ENCODE measurements at places on chromosomes 5 and 9.

DNA sequence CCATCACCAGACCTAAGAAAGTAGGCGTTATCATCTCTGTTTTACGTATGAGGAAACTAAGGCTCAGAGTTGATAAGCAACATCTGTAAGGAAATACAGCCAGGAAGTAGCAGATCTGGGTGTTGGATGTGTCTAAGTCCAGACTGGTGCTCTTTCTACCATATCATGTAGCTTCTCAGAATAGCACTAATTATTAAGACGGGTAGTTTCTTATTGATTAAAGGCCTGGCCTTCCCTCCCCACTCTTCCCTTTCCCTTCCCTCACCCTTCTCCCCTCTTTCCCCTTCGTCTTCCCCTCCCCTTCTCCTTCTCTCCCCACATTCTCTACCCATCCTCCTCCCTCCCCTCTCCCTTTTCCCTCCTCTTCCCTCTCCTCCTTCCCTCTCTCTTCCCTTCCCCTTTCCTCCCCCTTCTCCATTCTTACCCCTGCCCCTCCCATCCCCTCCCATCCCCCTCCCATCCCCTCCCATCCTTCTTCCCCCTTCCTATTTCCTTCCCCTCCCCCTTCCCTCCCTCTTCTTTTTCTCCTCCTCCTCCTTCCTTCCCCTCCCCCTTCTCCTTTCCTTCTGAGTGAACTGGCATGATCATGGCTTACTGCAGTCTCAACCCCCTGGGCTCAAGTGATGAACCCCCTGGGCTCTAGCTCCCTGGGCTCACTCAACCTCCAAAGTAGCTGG lies 79.4 kb downstream of the SNX24 start:
- DNase-seq: no peak

- no peak for DNase-seq
Measured at GRCh38 chr5:17150531-17150930, 66.9 kb upstream of the BASP1 start.

DNA sequence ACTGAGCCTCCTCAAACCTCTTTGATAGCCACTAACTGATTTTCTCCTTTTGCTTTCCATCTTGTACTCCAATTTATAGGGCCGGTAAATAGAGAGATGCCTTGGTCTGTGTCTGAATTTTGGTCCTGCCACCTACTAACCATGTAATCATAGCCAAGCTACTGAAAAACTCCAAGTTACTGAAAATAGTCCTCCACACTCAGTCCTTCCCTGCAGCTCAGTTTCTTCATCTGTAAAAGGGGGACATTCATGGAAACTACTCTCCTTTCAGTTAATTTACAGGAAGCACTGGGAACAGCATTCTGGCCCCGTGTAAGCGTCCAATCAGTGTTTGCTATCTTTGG lies 30.0 kb upstream of the TGFBR1 start:
- no peak for DNase-seq

DNA sequence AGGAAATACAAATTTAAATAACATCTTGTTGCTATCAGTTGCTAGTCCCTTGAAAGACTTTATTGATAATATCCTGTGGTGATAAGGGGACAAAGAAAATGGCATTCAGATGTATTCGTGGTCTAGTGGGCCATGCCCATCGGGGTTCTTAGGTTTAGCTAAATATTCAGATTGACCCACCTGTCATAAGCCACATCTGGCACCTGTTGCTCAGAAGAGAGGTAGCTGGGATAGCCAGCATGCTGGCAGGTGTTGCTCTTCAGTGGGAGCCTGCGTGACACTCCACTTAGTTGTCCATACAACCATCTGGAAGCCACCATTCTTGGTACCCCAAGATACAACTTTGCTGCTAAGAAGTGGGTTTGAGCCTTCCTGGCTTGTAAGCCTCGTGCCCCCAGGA lies 36.7 kb downstream of the F2RL2 start:
- no peak for DNase-seq

- no peak for DNase-seq
Measured at GRCh38 chr9:121670431-121670830, 19.0 kb downstream of the DAB2IP start.

DNA sequence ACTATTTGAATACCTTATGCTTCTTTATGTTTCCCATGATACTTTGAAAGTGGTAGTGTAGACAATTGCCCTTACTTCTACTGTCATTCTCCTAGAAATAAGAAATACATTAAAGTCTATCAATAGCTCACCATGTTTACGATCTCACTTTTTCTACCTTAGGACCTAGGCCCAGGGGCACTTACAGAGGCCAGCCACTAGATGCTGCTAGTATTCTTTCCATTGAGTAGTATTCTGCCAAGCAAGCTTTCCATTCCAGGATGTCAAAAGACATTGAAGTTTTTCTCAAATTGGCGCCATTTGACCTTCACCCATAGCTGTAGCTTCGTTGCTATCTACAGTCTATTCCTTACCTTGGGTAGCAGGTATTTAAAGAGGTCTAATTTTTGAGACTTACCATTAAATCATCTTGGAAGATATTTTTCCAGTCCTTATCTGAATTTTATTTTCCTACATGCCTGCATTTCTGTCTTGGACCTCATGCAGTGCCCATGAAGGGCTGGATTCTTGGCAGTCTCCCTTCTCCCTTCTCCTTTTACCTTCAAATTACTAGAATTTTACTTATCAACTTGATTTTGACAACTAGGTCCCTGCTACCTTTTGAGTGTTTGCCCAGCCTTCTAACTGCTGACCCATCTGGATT lies 246.0 kb upstream of the NUDT12 start:
- DNase-seq: no peak

DNA sequence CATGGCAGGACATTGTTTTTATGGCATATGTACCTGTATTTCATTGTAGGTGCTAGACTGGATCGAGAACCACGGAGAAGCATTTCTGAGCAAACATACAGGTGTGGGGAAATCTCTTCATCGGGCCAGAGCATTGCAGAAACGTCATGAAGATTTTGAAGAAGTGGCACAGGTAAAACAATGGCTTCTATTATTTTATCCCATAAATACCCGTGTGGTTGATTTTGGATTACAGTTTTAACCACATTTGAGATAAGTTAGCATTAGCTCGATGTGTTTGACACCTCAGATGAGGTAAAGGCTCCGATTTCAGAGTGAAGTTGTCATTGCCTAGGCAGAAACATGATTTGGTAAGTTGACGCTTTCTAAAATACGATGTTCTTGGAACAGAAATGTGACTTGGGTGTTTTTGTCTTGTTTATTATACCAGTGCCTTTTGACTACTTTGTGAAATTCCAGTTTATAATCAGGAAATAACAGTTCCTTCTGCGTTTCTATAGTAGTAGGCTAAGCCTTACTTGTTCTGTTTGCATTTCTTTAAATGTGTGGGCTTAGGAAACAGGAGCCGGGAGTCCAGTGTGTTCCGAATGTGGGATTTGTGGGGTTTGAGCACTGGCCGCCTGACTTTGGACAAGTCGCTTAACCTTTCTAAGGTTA lies 187.7 kb downstream of the TRIO start:
- no peak for DNase-seq

DNA sequence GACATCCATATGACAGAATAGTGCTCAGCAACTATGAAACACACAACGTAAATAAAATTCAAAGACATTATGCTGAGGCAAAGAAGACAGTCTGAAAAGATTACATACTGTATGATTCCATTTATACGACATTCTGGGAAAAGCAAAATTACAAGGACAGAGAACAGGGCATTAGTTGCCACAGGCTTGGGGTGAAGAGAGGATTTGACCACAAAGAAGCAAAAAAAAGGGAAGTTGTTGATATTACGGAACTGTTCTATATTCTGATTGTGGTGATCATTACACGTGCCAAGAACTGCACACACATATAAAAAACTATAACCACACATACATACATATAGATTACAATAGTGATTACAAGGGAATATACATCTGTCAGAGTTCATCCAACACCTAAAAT lies 24.1 kb downstream of the CDK5RAP2 start:
- DNase-seq: no peak

DNA sequence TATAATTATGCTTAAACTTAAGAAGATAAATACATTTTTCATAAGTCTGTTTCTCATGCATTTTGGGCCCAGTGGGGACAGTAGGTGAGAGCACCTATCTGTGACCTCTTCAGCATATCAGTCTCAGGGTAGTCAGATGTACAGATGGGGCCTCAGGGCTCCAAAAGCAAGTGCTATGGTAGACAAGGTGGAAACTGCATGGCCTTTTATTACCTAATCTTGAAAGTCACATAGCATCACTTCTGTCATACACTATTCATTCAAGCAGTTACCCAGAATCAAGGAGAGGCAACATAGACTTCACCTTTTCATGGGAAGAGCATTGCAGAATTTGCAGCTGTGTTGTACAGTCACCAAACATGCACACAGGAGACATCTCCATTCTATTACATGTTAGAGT lies 94.8 kb downstream of the SV2C start:
- no peak for DNase-seq

DNA sequence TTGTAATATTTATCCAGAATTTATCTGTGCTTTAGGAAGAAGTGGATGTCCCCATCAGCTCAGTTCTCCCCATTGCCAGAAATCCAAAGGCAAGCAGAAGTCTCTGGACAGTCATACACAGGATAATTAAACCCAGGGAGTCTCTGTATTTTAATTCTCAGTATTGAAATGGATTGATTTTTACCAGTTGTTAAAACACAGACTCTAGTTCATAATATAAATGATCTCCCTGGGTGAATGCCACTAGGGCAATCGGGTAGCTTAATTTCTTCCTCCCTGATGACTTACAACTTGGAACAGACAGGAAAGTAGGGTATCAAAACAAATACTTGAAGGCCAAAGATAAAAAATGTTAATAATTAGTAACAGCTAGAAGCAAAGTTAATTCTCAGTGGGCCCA lies 66.5 kb upstream of the DAP start:
- DNase-seq: no peak

DNA sequence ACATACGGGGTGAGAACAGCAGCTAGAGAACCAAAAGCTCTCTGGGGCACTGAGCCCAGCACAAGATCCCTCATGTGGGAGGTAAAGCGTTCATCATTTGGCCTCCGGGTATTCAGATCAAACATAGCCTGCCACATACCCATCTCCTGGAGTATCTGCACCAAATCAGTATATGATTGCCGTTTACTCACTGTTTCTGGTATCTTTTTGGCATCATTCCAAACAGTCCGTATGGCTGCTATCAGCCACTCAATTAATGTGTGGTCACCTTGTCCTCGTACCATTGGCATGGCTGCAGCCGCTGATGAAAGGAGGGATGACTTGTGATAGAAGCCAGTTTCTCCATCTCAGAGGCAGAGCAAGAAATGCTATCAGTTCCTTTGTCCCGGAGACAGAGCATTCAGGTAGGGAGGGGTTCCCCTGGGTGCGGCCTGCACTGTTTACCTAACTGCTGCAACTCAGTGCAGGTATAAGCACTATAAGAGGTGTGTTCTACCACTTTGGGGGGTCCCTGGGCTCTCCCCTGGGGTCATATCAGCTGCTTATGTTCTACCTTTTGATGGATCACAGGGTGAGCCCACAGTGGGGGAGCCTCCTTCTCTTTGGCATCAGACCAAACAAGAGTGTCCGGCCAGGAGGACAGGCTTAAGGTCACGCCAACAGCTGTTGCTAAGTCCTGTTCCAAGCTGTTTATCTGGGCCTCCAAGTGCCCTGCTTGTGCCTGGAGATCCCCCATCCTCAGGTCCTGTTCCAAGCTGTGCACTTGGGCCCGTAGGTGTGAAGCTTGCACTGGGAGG lies 9.4 kb downstream of the DMAC1 start:
- DNase-seq: no peak

DNA sequence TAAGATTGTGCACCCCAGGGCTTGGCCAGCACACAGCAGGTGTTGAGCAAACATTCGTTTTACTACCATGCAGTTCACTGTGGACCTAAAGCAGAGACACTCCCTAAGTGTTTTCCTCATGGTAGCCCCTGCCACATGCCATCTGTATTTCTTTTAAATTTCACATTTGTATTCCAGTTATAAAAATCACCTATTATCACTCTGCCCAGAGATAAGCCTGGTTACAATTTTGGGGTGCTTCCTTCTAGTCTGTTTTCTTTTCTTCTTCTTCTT lies 10.9 kb upstream of the FIBCD1 start:
- no peak for DNase-seq

DNA sequence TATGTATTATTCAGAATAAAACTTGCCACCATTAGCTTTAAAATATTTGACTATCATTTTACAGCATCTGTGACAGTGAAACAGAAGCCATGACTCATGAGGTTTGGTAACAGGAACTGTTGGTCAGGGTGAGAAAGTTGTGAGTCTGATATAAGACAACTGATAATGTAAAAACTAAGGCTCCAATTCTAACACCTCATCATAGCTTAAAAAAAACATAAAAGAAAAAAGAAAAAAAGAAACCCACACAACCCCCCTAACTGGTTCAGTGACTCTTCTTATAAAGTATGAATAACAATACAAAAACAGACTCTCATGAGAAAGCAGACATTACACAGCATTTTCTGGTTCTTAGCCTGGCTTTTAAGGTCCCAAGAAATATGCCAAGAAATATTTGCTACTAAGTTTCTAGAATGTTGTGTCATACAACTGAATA lies 85.8 kb downstream of the MRPS27 start:
- no peak for DNase-seq

GRCh38 chr9:112810696-112811490 lies 60.3 kb downstream of the SNX30 start:
- no peak for DNase-seq

DNA sequence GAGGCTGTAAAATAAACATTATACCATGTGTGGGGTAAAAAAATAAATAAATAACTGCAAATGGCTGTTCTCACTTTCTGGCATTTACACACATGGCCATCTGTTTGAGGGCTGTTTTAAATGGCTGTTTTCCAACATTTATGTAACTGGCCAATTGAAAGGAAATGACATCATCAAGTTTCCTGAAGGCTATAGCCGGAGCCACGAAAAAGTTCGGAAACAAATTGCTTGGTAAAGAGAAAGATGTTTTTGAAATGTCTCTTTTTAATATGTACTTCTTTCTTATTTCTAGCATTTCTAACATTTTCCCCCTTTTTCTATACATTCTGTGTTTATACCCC lies 95.4 kb upstream of the DAB2 start:
- no peak for DNase-seq

GRCh38 chr9:133862585-133863256 lies 124.6 kb upstream of the SARDH start:
- DNase-seq: no peak

DNA sequence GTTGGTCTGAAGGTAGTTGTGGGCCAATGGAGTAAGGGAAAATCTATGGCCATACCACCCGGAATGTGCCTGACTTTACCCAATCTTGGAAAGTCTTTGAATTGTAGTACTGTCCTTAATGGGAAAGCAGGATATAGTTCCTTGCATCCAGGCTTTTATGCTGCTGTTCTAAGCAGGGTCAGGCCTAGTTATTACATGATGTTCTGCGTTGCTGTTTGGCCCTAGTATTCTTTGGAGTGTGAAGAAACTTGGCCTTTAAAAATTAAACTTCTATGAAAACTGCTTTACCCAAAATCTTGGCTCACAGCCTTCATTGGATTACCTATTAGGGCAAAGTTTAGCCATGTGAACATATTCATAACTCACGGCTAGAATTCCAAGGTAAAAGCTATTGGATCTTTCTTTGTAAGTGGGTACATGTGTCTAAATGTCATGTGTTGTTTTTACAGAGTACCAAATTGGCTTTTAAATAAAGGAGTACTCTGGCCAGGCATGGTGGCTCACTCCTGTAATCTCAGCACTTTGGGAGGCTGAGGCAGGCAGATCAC lies 211.1 kb downstream of the DTWD2 start:
- no peak for DNase-seq
